NCI-H524 treated with DMSO at 0.1 percent for 48 hours (cell line): ENCODE measurements at places on chromosomes 7 and 10.

DNA sequence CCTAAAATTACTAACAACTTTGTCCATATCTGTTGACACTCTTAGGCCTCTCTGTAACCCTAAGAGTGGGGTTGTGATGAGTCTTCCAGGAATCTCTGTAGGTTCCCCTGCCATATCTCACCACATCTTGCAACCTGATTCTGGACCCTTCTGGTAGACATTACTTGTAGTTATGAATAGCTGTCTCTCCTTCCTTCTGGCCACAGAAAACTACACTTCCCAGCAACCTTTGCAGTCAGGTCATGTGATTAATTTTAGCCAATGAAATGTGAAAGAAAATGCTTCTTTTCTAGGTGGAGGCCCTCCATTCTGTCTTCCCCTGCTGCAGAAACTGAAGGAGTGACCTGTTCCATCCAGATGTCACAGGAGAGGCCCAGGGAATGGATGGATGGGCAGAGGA is 147.6 kb upstream of the AOAH start:
- DNase-seq = no peak

GRCh38 chr7:32582036-32582435 is 86.7 kb downstream of the AVL9 start:
- no peak for DNase-seq

- no peak for DNase-seq
Observed at GRCh38 chr10:75427951-75428350, 3.5 kb upstream of the LRMDA start.

DNA sequence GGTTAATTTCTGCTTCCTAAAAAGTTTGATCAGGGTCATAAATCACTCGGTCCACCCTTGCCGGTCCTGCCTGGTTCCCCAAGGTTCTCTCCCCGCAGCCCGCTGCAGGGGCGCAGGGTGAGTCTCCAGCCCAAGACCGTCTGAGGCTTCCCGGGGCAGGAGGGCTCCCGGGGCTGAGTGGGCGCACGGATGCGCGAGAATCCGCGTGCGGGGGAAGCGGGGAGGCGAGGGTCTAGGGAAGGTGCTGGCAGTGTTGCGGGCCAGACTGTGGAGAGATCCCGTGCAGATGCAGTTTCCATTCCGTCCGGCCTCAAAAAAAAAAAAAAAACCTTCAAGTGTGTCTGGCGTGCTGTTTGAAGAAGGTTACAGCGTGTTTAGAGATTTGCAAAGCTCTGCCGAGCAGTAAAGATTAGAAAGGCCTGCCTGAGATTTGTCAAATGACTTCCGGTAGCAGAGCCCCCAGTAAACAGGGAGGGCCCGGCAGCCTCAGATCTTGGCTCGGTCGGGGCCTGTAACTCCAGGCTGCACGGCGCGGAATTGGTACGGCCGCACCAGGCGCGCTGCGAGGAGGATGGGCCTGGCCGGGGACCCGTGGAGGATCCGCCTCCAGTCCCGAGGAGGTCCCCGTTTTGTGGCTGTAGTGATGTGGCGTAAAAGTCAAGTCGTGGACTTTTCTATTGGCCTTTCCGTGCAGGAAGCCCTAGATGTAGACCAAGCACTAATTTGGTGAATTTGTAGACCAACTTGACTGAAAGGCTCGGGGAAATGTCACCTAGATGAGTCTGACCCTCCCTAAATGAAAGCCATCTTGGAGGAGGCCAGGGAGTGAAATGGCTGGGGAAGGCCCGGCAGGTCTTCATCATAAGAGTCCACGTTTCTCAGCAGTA is 293.2 kb upstream of the NFE2L3 start:
- DNase-seq = no peak

- no peak for DNase-seq
Observed at GRCh38 chr10:16195178-16195769, 241.5 kb upstream of the PTER start.

GRCh38 chr7:20404320-20404719 is 73.6 kb downstream of the ITGB8 start:
- DNase-seq = no peak

DNA sequence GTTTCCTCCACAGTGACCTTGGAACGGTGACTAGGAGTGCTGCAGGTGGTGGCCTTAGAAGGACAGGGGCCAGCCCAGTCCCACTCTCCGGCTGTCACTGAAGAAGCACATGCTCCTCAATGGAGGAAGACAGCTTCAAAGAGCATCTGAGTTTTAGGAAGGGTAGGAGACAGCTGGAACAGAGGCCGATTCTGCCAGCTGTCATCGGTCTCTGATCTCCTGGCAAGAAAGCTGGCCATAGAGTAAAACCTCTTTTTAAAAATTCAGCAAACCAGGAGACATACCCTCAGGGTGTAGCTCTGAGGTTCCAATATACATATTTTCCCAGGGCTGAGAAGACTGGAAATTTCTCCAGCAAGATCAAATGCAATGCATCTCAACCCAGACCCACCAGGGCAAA is 55.9 kb downstream of the KCNMA1 start:
- DNase-seq = no peak

- no peak for DNase-seq
Observed at GRCh38 chr10:14571866-14572507, 202.7 kb downstream of the FAM107B start.
